ENCODE measurements at places on chromosomes 1 and 21.
A peak's percentile ranks its signal among the peaks of the same experiment; 100 is the strongest.

GRCh38 chr1:211518330-211519289 lies 26.6 kb upstream of the RD3 start:
- DNase-seq: no peak

GRCh38 chr1:27341525-27342252 lies at the start of gene SYTL1:
Gene SYTL1, plus strand, starts transcription at chr1:27342022. Its CDS starts 3,313 bp downstream, at chr1:27345335.
- peak; percentile 71 for DNase-seq

GRCh38 chr1:244854865-244855578 lies 9.3 kb downstream of the HNRNPU start:
- DNase-seq: no peak

DNA sequence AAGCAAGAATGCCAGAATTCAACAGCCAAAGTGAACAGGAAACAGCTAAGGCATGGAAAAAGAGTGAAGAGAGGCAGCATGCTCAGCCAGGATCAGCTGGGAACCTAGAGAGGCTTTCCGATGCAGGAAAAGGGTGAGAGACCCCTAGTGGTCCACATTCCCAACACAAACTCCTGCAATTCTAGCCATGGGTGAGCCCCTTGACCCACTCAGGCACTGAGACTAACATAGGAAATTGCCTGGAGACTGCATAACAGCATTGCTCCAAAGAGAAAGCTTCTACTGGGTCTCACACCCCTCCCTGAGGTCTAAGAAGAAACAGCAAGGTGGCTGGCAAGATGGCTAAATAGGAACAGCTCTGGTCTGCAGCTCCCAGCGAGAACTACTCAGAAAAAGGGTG lies 123.2 kb downstream of the LHX8 start:
- peak; percentile 84 for DNase-seq

GRCh38 chr1:11391327-11391726 lies 87.6 kb upstream of the DISP3 start:
- DNase-seq: no peak

DNA sequence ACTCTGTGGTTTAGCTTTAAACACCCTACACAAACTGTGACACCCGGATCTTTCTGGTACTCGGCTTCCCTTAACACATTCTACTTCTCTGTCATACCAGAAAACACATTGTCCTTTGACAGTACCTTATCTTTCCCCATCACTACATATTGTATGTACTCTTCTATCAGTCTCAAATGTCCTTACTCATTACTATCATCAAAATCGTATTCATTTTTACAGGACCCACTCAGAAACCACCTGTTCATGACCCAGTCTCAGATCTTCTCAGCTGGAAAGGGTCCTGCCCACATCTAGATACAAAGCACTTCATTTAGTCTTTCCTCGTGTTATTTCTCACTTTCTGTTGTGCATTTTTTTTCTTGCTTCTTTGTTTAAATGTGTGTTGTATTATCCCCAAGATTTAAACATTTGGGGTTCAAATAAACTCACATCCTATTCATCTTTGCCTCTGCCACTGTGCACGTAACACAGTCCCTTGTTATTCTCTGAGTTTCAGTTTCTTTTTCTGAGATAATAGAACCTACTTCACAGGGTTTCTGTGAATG lies 27.7 kb downstream of the CD34 start:
- no peak for DNase-seq

Measured in mesendoderm (in vitro differentiated cells).